ENCODE measurements at places on chromosomes 12 and 14.

DNA sequence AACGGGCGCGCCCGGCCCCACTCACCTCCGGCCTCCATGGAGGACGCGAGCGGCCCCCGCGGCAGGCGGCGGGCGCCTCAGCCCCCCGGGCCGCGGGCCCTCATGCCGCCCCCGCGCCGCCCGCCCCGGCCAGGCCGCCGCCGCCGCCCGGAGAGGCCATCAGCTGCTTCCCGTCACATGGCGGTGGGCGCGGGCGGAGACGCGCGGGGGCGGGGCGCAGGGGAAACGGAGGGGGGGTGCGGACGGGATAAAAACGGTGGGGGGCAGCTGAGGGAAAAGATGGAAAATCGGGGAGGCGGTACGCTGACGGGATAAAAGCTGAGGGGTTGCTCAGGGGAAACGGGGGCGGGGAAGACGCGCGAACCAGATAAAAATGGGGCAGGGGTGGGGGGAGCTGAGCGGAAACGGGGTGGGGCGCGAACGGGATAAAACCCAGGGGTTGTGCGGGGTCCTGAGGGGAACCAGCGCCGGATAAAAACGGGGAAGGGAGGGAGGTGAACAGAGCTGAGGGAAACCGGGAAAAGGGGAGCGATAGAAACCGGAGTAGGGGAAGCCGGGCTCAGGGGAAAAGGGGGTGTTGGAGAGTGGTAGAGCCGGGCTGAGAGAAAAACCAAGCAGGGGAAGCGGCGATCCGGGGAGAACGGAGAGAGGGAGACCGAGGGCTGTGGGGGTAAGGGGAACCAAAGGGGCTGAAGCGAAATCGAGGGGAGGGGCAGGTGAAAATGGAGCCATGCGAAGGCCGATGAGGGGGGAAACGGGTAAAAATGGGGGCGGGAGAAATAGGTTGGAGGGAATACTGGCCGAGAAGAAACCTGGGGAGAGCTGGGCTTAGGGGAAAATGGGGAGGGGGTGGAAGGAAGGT lies at the start of gene WSB2:
TSS of gene WSB2 (minus strand) at position 169 of the 862 bp plus-strand sequence. CDS start at position 38, 131 bp downstream.
- DNase-seq: no peak

DNA sequence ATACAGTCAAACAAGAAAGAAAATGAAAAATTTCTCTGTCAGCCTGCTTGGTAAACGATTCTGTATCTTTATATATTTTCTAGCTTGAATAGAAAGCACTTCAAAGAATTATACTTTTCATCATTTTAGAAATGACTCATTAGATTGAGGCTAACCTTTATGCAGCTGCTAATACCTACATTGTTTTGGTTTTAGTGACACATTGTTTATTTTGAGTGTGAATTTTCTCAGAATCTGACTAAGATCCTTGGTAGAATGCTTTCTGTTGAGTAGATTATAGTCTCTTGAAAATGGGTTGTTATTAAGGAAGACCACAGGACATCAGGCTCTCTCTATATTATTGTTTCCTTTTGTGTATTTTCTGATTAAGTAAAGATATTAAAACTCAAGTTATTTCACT lies at the start of gene PMCH:
TSS of gene PMCH (minus strand) at position 45 of the 400 bp plus-strand sequence. CDS start 63 bp downstream, outside the sequence.
- DNase-seq: no peak

DNA sequence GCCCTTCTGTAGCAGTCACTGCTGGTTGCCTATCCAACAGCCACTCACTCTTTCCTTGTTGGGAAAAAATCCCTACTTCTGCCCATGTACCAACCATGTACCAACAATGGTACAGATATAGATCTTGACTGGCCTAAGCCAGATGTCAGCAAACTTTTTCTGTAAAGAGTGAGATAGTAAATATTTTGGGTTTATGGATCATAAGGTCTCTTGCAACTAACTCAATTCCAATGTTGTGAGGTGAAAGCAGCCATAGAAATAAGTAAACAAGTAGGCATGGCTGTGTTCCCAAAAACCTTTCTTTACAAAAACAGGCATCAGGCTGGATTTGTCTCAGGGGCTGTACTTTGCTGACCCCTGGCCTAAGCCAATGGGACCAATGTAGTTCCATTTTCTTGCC lies 73.5 kb downstream of the ARMH4 start:
- DNase-seq: no peak

GRCh38 chr12:128814411-128815261 lies 9.1 kb downstream of the SLC15A4 start:
- DNase-seq: no peak

Measured in AG04449 (cell line).